GM23248 (cell line): ENCODE measurements at places on chromosomes 3 and 15.

DNA sequence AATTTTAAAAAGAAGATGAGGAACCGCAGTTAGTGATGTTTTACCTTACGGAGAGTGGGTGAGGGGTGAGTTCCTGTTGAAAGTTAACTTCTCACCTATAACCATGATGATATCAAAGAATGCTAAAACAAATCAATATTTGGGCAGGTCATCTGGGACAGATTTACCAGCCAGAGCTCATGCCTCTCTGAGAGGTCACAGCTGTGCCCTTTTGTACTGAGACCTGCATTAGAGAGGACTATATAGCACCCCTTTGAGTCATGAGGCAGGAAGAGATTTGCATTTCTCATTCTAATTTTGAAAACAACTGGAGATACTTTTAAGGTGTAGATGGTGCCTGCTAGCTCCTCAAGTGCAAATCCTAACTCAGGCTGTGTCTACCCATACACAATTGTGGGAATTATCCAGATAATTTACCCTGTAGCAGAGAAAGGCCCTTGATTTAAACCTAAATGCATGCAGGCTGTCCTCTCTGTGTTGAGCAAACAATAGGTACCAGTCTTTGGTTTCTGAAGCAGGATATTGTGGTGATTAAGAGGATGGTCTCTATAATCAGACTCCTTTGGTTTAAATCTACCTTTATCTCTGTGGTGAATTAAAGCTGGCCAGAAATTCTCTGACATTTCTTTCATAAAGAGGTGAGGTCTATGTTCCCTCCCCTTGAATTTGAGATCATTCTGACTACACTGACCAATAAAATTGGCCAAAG lies 5.8 kb upstream of the TM4SF4 start:
- DNase-seq = no peak

- DNase-seq = no peak
Measured at GRCh38 chr3:39989746-39990145, 180.3 kb downstream of the MYRIP start.

DNA sequence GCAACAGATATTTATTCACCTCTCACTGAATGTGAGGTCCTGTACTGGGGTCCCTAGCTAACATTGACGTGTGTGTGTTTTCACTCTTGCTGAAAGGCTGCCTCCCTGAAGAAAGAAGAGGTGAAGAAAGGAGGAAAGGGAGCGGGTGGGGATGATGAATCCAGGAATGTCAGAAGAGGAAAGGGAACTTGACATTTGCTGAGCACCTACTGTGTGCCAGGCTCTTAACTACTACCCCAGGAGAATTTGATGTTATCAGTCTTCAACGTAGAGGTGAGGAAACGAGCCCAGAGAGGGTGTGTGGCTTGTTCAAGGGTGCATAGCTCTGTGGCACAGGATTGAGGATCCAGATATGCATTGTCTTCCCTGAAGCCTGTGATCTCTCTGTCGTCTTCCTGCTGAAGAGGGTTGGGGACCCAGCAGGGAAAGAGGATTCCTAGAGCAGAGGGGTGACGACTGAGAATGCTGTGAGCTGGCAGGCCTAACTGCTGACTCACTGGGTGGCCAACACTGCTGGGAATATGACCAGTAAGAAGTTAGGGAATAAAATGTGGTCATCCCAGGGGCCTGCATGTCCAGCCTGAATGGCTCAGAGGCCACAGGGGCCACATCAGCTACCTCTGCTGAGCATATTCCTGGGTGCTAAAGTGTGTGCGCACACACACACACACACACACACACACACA lies 6.6 kb upstream of the ATP2B2 start:
- DNase-seq = peak; percentile 82

GRCh38 chr15:64774629-64775493 lies 528 bp downstream of the RBPMS2 start:
- DNase-seq = peak; percentile 43

- DNase-seq = peak; percentile 51
Measured at GRCh38 chr3:25582242-25582641, 82.5 kb downstream of the TOP2B start.

DNA sequence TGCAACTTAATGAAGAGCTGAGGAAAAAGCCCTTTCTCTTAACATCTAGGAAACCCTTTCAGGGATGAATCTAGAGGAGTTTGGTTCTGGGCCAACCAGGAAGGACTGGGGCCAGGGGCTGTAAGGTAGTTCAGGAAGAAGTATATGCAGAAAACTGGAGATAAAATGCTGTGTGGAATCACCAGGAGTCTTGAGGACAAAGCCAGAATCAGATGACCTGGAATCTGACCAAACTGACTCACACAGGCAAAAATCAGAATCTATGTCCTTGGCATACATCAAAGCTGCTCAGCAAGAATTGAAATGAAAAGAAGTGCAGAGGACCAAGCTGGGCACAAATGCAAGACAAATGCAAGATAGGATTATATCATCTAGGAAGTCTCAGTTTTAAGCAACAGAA lies 59.4 kb upstream of the ATP2C1 start:
- peak; percentile 60 for DNase-seq

DNA sequence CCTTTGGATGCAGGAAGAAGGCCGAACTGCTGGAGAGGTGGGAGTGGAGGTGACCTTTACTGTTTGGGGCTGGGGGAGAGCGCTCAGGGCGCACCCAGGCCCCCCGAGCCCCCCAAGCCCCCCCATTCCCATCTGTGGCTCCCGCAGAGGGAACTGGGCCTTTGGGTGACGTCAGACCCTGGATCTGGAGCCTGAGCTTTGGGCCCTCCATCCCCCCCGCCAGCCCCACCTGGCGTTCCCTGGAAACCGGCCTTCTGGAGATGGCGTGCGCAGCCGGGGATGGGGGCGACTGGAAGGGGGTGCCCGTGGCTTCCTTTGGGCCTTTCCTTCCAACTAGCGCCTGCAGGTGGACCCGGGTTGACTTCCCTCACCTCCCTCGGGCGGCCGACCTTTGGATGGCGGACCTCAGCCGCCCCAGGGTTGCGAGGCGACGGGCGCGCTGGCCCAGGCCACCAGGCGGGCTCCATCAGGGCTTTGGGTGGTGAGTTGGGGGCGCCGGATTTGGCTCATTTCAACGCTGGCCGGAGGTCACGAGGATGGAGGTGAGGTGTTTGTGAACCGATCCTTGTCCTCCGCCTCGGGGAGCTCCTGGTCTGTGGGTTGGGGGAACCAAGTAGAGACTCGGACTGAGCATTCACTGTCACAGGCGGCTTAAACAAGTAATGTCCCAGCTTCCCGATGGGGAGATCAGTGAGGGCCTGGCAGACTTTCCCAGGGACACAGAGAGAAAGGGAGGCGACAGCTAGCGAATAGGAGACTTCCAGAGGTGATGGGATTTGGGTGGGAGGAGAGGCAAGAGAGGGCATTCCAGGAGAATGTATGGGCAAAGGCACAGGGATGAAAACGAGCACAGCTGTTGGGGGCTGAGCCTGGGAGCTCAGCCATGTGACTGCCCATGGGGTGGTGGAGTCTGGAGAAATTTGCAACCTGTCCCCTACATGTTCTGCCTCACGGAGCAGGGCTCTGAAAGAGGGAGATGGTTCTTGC lies 709 bp downstream of the SCAMP5 start:
- peak; percentile 15 for DNase-seq

DNA sequence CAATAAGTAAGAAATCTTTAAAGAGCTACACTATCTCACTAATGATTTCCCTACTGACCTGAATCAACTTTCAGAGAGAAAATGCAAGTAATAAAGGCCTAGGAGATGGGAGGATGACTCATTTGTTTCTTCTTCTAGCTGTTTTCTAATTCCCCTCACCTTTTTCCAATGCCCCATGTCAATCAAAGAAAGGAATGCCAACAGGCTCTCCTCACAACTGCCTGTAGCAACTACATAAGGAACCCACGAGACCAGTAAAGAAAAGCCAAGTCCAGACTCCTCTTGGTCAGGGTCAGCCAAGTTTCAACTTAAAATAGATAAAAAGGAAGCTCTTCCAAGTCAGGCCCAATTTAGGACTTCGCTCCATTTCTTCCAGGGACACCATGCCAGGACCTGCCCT lies 201.9 kb downstream of the TNIK start:
- DNase-seq = peak; percentile 28

DNA sequence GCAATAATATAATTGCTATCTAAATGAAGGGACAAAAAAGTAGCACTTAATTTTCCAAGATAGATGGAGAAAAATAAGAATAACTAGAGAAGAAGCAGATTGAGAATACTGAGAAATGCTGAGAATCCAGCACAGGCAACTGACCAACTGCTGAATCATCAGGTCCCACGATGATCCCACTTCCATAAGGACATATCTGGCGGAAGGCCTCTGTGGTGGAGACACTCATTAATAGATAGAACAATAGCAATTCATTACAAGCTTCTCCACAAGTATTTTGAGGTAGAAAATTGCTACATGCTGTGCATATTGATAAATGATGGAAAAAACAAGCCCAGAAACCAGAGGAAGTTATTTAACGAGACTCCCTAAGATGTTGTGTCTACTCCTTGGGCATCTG lies 105.9 kb downstream of the DUT start:
- DNase-seq = peak; percentile 85

- no peak for DNase-seq
Measured at GRCh38 chr15:95440712-95441111, 889.8 kb upstream of the NR2F2 start.

DNA sequence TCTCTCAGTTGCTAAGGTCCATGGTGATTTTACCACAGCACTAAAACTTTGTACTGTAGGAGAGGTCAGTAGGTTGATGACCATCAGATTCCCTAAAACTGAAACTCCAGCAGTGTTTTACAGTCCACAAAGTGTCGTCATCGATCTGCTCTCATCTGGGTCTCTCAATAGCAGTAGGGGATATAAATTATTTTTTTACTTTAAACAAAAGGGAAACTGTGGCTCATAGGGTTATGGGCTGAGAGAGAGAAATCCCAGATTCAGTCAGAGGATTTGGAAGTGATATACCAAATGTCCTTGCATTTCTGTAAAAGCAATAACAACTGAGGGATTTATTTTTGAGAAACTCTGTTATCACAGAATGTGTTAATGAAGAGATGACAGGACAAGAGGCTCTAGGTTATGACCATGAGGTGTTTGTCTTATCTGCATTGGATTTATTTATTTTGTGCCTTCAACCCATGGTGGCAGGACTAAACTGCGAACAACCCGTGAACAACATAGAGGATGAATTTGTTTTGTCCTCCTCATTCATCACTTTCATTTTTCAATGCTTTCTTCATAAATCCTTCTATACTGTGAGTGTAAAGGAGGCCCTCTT lies 869.7 kb downstream of the OTOL1 start:
- no peak for DNase-seq

DNA sequence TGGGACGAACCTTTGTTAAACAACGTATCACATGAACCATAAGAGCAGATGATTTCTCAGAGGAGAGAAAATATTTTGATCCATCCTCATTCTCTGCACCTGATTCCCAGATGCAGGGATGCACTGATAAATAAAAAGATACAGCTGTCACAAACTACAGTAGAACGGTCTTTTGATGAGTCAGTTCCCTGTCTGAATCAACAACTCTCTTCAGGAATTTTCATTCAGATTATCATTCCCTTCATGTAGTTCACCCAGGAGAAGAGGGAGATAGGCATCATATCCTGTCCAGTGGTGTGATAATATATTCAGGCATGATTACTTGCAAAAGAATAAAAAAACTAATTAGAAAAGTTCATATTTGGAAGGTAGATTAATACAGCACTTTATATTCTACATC lies 521.5 kb downstream of the PYDC2 start:
- no peak for DNase-seq

- no peak for DNase-seq
Measured at GRCh38 chr3:169400205-169400604, 263.3 kb downstream of the MECOM start.

- DNase-seq = no peak
Measured at GRCh38 chr3:157107644-157108133, 52.3 kb downstream of the CCNL1 start.

- DNase-seq = peak; percentile 59
Measured at GRCh38 chr15:89356634-89357298, 22.1 kb upstream of the POLG start.

DNA sequence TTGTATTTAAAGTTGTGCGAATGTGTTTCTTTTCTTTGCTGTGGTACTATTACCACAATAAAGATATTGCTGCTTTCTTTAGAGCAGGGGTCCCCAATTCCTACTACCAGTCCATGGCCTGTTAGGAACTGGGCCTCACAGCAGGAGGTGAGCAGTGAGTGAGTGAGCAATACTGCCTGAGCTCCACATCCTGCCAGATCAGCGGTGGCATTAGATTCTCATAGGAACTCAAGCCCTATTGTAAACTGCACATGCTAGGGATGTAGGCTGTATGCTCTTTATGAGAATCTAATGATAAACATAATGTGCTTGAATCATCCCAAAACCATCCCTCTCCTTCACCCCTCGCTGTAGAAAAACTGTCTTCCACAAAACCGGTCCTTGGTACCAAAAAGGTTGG lies 41.6 kb downstream of the DMXL2 start:
- no peak for DNase-seq

DNA sequence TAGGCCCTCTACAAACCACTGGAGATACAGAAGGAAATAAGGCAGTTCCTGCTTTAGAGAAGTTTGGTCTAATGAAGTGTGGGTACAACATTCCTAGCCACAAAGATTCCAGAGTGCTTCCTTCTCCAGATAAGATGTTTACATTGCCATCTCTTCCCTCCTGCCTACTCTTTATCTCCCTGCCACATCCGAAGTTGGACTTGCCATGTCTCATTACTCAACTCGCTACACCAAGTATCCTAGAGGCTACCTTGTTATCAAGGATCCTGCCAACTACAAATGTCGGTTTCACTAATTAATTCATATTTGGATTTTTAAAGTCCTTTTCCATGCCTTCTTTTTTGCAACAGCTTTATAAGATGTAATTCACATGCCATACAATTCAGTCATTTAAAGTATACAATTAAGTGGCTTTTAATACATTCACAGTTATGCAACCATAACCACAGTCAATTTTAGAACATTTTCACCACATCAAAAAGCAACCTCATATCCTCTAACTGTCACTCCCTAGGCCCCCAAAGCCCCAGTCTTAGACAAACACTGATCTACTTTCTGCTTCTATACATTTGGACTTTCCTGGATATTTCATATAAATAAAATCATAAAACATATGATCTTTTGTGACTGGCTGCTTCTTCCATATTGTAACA lies 53.7 kb upstream of the CSTA start:
- no peak for DNase-seq

GRCh38 chr3:36696799-36697198 lies 67.6 kb downstream of the DCLK3 start:
- DNase-seq = no peak

DNA sequence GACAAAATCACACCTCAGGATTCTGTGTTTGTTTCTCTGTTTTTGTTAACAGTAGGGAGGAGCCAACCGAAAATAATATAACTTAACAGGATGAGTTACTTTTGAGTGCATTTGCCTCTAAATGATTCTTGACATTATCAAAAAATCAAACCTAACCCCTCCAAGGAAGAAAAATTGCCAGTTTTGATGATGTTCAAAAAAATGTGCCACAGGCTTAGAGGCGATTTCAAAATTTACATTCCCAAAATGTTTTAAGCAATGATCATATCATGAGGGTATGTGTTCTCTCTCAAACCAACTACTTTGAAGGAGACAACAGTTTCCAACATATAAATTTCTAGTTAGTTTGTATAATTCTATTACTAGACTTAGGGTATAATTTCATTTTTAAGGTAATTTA lies 6.7 kb downstream of the VGLL3 start:
- DNase-seq = peak; percentile 70
